ENCODE measurements at places on chromosomes 3 and 15. TPM values are rescaled to one million over a fixed set of nuclear protein-coding genes. Genes with fewer than 3 reads are reported as not detected.

The ELL3 gene
- total RNA-seq = 3.6 TPM

The RAD51 gene
- total RNA-seq = 2.7 TPM

The PLA2G4E gene
- total RNA-seq = 0.29 TPM

The MYZAP gene
- 2.7 TPM for total RNA-seq

The SEMA5B gene
- total RNA-seq = 21.7 TPM

The GRK7 gene
- not detected for total RNA-seq

The P2RY14 gene
- 1.1 TPM for total RNA-seq

The SLC2A2 gene
- total RNA-seq = 15.0 TPM

The NR2E3 gene
- 1.2 TPM for total RNA-seq

The ATP13A5 gene
- total RNA-seq = not detected

The ZIC4 gene
- 0.47 TPM for total RNA-seq

The TERC gene
- total RNA-seq = 608 TPM

The AADACL2 gene
- total RNA-seq = not detected

The PRR23B gene
- not detected for total RNA-seq

Measured in metanephros (tissue), 2 donors.